Colonic mucosa (tissue), 4 donors: ENCODE measurements at places on chromosomes 5 and 9. TPM values are rescaled to one million over a fixed set of nuclear protein-coding genes. Genes with fewer than 3 reads are reported as not detected.

The MZB1 gene
- 10.6 TPM for total RNA-seq

The KCNIP1 gene
- total RNA-seq: 0.24 TPM

The PDLIM4 gene
- 2.3 TPM for total RNA-seq

The PLAC8L1 gene
- not detected for total RNA-seq

The SCGB3A2 gene
- total RNA-seq: 0.67 TPM

The SHISAL2B gene
- not detected for total RNA-seq
